Activated CD4-positive, alpha-beta T cell treated with anti-CD3 and anti-CD28 coated beads for 48 hours (primary cell): ENCODE measurements at places on chromosomes 6 and 20.

DNA sequence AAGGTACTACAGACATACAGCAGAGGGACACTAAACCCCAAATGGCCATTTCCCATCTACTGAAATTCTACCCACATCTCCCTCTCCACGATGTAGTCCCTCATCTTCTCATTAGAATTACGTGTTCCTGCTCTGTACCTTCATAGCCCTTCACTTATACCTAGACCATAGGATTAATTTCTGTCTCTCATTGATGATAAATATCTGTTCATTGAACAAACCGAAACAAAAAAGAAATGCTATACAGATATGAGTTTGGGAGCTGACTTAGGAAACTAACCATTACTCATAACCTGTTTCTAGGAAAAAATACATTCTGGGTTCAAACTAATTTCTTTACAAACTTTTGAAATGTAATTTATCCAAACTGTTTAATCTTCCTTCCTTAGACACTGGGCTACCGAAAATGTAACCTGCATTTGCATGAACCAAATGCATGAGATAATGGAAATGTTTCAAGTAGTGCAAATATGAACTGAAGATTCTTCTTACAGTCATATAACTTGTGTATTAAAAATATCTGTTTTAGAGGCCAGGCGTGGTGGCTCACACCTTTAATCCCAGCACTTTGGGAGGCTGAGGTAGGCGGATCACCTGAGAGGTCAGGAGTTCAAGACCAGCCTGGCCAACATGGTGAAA, 85.3 kb downstream of the GJA10 start:
- DNase-seq: no peak

GRCh38 chr6:11228935-11229654, 3.4 kb downstream of the NEDD9 start:
- DNase-seq: no peak

GRCh38 chr6:25576919-25577318, 75.1 kb upstream of the SCGN start:
- no peak for DNase-seq

- no peak for DNase-seq
Measured at GRCh38 chr6:124203101-124203811, 399.6 kb downstream of the NKAIN2 start.

- no peak for DNase-seq
Measured at GRCh38 chr20:45985573-45985972, 13.6 kb upstream of the ZNF335 start.
